WTC11 (cell line): ENCODE measurements at places on chromosomes 5 and 9.

DNA sequence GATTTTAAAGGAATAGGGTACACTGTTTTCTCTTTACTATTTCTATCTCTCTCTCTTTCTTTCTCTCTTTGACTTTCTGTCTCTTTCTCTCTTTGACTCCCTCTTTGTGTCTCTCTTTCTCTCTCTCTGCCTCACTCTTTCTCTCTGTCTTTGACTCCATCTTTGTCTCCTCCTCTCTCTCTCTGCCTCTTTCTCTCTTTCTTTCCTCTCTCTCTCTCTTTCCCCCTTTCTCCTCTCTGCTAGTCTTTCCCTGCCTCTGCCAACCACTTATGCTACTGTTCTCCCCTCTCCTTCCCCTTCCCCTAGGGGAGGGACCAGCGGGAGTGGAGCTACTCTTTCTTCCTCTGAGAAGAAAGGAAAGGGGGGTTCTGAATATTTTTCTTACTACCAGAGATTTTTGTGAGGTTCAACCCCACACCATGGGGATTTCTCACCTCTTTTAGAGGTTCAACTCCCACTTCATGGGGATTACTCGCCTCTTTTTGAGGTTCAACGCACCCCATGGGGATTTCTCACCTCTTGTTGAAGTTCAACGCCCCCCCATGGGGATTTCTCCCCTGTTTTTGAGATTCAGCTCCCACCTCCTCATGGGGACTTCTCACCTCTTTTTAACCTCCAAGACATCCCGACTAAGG lies 309.9 kb downstream of the NR3C1 start:
- no peak for DNase-seq

DNA sequence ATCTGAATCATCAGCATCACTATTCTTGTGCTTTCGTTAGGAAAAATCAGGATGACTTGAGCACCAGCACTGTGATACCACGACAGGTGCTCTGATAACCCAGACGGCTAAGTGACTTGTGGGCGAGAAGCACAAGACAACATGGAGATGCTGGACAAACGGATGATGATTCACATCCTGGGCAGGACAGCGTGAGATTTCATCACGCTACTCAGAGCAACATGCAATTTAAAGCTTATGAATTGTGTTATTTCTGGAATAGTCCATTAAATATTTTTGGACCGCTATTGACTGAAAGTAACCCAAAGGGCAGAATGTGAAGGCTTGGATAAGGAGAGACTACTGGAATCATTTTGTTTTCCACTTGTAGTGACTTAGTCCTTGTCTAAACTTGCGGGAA lies 114.8 kb upstream of the DAPK1 start:
- DNase-seq, result no peak

DNA sequence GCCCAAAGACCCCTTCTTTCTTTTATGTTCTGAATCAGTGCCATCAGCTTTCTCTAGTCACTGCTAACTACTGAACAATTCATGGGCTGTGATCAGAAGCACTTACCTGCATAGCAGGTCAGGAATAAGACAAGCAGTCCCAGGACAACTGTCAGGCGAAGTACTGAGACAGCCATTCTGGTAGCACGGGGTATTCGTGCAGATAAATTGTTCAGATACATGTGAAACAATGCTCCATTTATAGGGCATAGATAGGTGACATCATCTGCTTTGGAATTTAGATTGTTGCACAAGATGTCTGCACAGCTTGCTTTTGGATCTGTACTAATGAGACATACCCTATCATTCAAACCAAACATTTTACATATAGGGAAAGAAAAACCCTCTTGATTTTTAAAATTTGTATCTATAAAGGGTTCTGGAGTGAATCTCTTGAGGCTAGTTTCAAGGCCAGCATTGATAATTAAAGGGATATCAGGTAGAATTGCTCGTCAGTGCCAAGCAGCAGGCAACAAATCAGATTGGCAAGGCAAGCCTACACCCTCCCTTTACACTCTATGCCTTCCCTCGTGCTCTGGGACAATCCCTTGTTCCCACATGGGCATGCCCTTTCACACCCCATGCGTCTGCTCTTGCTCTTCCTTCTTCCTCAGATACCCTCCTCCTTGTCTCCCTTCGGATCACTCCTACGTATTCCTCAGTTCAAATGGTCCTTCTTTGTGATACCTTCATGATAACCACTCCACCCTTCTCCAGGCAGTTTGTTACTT lies at the start of gene C5orf46:
TSS of gene C5orf46 (minus strand) at position 213 of the 770 bp plus-strand sequence. CDS start at position 176, 37 bp downstream.
- no peak for DNase-seq

DNA sequence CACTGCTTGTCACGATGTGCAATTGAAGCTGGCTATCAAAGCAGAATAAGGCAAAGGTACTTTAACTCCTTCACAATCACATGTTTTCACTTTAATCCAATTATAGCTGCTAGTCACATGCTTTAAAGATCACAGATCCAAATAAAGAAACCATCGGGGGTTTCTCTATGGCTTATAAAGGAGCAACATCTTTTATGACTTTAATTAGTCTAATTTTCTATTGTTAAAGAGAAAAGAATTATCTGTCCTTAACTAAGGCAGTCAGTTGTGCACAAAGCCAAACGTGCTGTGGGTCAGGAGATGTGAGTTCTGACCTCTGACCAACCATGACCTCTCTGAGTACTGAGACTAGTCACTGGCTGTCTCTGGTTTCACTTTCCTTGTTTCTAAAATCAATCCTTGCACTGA lies 561.1 kb downstream of the RAB3C start:
- DNase-seq, result no peak

DNA sequence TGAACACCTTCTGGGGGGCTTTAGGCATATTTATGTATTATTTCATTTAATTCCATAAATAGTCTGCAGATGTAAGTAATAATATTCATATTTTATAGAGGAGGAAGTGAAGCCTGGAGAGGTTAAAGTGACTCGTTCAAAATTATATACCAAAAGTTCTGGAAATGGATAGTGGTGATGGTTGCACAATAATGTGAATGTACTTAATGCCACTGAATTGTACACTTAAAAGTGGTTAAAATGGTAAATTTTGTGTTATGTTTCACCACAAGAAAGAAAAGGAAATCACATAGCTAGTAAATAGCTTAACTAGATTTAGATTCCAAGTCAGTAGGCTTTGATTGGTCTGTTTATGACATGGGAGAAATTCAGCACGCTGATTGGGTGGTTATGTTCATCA lies 13.0 kb upstream of the TMEFF1 start:
- no peak for DNase-seq

DNA sequence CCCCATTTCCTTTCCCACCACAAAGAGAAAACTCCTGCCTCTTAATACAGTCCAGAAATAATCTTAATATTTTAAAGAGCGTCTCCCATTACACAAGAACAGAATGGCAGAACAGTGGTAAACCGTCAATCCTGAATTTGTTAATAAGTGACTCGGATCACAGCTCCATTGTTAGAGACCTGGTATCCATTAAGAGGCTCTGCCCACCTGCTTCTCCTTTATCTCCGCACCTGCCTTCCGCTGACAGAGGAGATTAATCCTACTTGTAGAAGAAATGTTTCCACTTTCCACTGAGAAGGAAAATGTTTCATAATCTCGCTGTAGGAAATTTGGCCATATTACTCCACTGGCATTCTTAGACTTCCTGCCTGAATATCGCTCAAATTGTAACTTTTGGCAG lies 1493.2 kb downstream of the MAT2B start:
- DNase-seq, result no peak

- DNase-seq, result no peak
These were observed 144.8 kb downstream of the PDZD2 start for GRCh38 chr5:31783731-31784130.

- no peak for DNase-seq
These were observed 119.5 kb upstream of the TRPC7 start for GRCh38 chr5:136484808-136485325.

- DNase-seq, result no peak
These were observed 10.0 kb downstream of the ENC1 start for GRCh38 chr5:74630453-74631066.

DNA sequence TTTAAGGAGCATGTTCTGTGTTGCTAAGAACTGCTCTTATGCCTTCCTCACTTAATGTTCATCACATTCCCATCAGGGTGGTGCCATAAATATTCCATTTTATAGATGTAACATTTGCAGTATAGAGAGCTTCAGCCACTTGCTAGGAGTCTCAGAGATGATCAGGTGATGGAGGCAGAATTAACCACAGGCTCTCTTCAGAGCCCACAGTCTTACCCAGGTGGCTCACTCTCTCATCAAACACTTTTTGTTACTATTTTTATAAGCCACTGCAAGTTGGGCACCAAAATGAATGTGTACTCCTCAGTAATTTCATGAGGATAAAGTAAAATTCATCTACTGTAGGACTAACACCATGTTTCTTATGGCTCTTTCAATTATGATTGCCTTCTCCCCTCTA lies 491.5 kb upstream of the DAP start:
- no peak for DNase-seq

DNA sequence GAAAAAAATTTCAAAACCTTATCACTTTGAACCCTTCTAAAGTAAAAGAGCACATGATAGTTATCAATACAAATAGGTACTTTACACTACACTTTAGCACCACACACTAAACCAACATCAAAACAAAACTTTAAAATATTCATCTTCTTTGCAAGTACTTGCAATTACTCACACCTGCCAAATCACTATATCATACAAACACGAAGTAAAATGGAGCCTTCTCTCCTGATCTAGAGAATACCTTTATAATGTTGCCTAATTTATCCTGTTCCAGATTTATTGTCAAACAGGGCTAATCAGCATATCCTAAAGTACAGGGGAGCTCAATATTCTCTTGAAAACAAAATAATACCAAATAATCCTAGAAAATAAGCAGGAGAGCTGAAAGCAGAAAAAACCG lies 3.0 kb downstream of the RNF145 start:
- no peak for DNase-seq

DNA sequence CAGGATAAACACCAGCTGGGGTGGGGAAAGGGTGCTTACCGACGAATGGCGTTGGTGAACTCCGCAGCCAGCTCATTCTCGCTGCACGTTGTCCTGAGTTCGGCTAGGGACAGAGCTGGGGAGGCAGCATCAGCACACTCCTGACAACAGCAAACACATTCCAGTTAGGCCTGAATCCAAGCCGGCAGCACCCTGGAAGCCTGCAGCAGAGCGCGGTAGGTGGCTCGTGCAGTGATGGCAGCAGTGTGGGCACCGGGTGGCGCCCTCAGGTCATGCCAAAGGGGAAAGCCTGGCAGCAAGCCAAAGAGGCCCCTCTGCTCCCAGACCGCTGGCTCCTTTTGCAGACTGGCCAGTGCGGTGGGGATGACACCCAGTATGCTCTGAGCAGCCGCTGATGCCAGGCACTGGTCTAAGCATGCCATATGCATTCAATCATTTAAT lies 66.9 kb downstream of the DCP2 start:
- DNase-seq, result peak; percentile 81

GRCh38 chr5:138762110-138762509 lies 8.9 kb downstream of the CTNNA1 start:
- DNase-seq, result no peak

GRCh38 chr5:64840958-64841357 lies 72.2 kb downstream of the CWC27 start:
- DNase-seq, result no peak

- no peak for DNase-seq
These were observed 124.4 kb downstream of the RFX3 start for GRCh38 chr9:3401221-3401954.

DNA sequence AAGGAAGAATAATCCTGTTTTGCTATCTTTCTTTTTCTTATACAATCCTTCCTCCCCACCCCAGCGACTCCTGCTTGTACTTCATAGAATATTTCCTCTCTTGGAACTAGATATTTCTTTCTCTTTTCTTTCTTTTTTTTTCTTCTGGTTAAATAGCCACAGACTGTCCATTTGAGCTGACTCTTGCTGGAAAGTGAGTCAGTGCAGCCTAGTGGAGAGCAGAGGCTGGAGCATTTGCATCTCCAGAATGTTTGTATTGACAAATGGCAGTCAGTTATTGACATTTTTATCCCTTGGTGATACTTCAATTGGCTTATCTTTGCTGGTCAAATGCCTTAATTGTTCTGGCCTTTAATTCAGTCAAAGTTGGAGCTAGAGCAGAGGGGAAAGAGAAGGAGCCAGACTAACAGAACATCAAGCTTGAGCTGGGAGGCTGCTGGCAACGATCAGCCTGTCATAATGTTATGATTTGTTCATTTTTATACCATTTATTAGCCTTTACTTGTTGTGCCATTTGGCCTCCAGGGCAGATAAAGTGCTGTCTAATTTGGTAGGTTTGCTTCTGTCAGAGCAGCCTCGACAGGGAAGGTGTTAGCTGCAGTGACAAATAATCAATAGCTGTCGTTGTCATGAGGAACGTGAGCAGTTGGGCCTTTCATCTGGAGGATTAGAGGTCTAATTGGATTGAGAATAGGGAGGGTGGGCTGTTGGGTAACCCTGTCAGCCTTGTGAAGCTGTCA lies 69.0 kb downstream of the INVS start:
- no peak for DNase-seq

- peak; percentile 60 for DNase-seq
These were observed 46.5 kb downstream of the P4HA2 start for GRCh38 chr5:132181011-132181629.

DNA sequence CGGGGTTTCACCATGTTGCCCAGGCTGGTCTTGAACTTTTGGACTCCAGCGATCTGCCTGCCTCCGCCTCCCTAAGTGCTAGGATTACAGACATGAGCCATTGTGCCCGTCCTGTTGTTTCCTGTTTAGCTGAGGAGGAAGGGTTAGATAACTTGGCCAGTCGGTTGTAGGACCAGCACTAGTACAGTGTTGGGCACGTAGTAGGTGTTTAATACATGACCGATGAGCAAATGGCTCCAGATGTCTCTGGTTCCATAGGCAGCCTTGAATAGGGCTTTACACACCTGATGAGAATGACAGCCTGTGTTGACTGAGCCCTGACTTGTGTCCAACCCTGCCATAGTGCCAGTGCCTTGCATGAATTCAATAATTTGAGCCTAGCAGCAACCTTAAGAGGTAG lies 1.8 kb downstream of the EHMT1 start:
- DNase-seq, result no peak
